Activated CD8-positive, alpha-beta memory T cell treated with anti-CD3 and anti-CD28 coated beads for 24 hours (primary cell): ENCODE measurements at places on chromosomes 2 and 18.

- DNase-seq, result no peak
Observed at GRCh38 chr2:232901736-232902578, 31.9 kb downstream of the SNORC start.

DNA sequence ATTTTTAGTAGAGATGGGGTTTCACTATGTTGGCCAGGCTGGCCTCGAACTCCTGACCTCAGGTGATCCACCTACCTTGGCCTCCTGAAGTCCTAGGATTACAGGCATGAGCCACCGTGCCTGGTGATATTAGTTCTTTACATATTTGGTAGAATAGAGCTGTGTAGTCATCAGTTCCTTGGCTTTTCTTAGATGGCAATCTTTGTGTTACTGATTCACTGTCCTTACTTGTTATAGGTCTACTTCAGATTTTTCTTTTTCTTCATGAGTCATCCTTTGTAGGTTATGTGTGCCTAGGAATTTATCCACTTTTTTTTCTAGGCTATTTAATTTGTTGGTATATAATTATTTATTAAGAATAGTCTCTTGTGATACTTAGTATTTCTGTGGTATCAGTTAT, 30.3 kb upstream of the ZSWIM2 start:
- no peak for DNase-seq

DNA sequence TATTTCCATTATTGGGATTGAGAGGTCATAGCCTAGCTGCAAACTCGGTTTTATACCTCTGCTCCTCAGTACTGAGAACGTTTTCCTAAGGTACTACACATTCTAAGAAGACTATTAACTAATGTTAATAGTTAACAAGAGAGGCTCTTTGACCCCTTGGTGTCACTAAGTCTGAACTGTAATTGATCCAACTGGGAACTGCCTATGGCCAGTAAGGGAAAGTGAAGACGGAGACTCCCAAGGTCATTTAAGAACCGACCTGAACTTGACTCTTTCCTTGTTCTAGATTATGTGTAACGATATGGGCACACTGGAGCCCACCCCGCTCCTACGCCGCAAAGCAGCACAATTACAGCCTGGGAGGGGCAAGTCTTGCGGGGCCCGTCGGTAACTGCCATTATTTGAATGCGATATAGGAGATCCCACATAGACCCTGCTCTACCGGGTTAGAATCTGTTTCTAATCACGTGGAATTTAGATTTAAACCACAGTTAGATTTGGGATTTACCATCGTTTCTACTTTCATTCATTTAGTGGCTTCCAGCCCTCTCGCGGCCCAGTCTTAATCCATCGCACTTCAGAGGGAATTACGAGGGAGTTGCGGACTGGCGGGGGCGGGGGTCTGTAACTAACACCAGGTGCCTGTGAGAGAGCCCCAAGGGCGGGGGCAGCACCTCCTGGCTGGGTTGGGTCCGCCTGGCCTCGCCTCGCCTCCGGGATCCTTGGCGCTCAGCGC, 84.1 kb upstream of the EPB41L3 start:
- no peak for DNase-seq

GRCh38 chr2:28439763-28440162, 47.1 kb downstream of the FOSL2 start:
- no peak for DNase-seq

DNA sequence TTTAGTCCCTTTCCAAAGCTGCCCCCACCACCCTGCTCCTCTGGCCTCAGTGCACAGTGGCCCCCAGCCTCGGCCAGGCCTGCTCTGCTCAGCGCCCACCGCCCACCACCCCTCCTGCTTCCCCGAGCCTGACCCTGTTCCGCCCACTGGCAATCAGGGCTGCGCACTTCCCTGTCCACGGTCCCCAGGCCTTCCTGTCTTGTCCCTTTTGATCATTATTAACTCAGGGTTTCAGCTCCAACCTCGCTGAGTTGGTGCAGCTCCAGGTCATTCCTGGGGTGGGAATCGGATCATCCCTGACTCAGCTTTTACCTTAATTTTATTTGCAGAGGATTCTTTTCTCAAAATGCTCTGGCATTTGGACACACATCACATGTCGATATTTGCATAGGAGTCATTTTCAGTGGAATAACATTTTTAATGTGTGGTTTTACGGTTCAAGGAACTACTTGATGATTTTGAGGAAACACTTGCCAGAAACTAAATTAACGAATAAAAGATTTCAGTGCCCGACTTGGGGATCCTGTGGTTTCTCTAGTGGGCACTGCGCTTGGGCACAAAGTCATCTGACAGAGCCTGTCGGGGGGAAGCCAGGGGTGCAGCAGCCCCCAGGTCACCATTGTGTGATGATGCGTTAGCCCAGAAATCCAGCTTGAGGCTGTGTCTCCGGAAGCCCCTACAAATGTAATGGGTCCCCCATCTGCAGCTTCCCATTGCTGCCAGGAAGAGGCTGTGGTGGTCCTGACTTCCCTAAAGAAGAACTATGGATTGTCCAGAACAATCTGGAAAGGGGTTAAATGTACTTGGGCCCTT, 1.0 kb upstream of the ESPNL start:
- peak; percentile 53 for DNase-seq

- no peak for DNase-seq
Observed at GRCh38 chr2:42267530-42267929, 93.5 kb downstream of the COX7A2L start.

DNA sequence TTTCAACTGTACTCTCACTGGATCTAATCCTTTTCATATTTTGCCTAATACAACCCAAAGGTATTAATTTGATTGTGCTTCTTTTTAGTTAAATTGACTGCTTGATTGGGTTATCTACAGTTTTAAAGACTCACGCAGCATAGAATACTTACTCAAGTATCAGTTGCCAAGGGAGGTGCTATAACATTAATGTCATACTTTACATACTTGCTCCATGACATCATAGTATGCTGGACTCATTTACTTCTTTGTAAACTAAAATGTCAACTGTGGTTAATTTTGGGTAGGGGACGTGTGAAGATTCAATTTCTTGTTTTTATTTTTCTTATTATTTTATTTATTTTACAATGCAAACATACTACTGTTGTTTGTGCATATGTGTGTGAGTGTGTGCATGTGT, 716.2 kb upstream of the VRK2 start:
- DNase-seq, result no peak

DNA sequence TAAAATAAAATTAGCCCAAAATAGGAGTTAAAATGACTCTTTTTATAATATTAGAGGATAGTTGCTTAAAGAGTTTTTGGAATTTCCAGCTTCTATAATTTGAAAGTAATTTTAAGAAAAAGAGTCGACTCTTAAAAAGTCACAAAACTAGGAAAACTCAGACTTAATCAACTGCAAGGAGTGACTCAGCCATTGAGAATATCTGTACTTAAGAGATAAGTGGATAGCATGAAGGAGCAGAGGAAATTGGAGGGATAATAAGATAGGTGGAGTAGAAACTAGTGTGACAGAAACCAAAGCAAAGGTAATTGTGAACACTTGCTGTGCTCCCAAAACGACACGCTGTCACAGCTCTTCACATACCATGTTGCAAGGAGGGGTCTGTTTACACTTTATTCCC, 8.4 kb downstream of the RSAD2 start:
- DNase-seq, result no peak

DNA sequence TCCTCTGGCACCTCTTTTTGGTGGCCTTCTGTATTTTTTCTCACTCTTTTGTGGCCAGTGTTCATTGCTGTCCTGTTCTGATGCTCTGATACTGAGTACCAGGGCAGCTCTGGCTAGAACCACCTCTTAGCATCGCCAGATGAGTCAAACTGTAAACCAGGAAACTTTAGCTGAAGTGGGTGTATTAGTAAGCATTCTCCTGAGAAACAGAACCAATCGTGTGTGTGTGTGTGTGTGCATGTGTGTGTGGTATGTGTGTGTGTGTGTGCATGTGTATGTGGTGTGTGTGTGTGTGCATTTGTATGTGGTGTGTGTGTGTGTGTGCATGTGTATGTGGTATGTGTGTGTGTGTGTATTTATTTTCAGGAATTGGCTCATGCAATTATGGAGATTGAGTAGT, 166.3 kb upstream of the SKOR2 start:
- DNase-seq, result no peak

GRCh38 chr18:3401669-3402620, 48.0 kb upstream of the TGIF1 start:
- no peak for DNase-seq

- DNase-seq, result peak; percentile 70
Observed at GRCh38 chr18:23487738-23488570, 15.4 kb upstream of the RMC1 start.

GRCh38 chr2:239093952-239094351, 246.1 kb downstream of the TWIST2 start:
- no peak for DNase-seq

DNA sequence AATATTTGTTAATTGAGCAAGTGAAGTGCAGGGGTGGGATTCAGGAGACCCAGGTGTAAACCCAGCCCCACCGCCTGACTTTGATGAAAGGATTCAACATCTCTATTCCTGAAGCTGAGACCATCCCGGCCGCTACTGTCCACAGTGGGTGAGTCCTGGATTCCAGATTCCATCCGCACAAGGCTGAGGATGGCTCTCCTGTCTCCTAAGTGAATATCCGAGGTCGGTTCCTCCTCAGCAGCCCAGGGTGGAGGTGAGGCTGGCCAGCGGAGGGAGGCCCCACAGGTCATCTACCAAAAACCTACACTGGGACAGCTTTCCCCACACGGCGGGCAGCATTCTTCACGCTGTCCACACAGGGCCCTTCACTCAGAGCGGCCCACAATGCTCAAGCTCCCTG, 57.6 kb downstream of the ACKR3 start:
- DNase-seq, result no peak

GRCh38 chr2:44718431-44718830, 223.1 kb upstream of the SIX3 start:
- no peak for DNase-seq

DNA sequence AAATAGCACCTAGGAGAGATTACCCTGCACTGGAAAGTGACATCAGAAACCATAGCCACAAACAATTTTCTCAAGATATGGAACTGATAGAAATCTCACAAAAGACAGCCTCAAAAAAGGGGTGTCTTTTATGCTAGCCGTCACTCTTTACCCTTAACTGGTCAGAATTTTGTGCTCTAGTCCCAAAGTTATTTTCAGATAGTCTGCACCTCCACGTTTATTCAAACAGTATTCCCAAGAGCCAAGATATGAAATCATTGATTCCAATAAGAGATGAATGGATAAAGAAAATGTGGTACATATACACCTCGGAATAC, 23.5 kb upstream of the PMAIP1 start:
- DNase-seq, result no peak

DNA sequence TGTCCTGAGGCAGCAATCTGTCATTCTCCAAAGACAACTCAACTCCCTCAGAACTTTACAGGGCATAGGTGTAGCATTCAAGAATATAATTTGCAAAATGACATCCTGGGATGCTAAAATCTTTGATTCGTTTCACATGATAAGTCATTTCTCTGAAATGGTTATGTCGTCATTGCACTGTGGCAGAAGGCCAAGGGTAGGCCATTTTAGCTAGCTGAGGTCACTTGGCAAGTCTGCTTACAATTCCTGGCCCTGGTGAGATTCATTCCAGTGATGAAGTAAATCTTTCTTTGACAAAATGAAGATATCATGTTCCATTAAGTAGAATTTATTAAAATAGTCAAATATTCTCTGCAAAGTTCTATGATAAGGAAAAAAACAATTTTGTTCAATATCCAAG, 1410.3 kb upstream of the LRRTM1 start:
- no peak for DNase-seq

DNA sequence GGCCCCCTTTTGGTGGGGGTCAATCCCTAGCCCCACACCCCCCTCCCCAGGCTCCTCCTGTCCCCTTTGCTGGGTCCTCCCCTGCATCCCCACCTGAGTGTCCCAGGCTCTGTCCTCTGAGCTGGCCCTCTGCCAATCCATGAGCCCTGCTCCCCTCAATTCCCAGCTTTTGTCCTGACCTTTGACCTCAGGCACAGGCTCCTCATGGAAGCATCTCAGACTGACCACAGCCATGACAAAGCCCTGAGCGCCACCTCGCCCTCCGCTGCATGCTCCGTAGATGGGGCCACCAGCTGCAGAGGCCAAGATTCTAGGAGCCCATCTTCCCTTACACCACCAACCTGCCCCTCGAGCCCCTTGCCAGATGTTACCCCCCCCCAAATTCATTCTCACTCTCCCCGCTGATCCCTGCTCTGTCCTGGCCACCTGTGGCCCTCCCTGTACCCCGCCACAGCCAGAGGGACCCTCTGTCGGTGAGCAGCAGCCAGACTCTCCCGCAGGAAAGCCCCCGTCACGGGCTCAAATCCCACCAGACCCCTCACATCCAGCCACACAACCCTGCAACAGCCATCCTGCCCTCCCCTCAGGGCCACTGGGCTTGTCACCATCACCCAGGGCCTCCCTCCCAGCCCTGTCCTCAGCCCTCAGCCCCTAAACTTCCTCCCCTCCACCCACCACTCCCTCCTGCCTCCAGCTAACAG, 206.0 kb downstream of the MGAT5 start:
- DNase-seq, result no peak
